CD4-positive, alpha-beta T cell treated with Interferon alpha-2 for 1 hour (primary cell): ENCODE measurements at places on chromosomes 1 and 21.

DNA sequence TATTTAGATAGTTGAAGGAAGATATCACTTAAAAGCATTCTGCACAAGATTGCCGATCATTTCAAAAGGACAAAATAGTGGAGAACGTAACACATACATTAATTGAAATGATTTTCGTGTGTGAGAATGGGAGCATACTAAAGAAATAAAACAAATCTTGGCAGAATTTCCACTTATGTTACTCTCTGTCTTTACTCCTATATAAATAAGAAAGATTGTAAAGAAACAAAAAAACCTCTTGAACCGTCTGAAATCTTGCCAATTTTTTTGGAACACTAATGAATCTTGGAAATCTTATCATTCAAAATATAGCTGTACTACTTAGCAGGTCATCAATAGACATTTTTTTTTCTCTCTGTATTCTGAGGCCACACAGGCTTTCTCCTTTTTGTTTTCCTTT lies 528.8 kb upstream of the NCAM2 start:
- DNase-seq: no peak

DNA sequence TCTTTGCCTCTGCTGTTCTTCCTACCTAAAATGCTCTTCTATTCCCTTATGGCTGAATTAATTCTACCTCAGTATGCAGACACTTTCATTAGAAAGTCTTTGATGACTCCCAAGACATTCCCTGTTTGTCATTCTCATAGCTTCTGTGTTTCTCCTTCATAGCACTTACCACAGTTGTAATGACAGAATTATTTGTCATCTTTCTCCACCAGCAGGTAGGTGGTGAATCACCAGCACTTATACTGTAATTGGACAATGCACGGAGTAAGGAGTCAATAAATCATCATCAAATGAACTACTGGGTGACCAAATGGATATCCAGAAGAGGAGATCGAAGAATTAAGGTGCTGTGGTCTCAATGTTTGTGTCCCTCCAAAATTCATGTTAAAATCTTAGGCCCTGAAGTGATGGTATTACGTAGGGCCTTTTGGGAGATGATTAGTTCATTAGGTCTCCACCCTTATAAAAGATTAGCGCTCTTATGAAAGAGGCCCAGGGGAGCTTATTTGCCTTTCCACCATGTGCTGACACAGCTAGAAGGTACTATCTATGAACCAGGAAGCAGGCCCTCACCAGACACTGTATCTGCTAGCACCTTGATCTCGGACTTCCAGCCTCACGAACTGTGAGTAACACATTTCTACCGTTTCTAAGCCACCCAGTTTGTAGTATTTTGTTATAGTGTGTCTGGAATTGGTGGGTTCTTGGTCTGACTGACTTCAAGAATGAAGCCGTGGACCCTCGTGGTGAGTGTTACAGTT lies 2.4 kb upstream of the CCT8 start:
- no peak for DNase-seq

DNA sequence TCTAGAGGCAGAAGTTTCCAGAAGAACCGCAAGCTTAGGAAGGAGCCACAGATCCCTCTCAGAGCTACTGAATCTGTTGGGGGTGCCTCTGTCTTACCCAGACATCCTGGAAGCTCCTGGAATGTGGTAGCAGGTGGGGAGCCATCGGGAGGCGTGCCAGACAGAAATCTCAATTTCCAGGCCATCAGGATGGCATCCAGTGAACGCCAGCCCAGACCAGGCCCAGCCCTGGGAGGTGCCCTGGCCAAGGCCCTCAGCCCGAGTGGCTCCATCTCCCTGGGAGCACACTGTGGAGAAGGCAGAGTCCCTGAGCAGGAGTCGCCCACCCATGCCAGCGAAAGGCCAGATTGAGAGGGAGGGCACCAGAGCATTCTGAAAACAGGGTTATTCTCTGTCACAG lies 2.5 kb downstream of the ABCA4 start:
- no peak for DNase-seq

DNA sequence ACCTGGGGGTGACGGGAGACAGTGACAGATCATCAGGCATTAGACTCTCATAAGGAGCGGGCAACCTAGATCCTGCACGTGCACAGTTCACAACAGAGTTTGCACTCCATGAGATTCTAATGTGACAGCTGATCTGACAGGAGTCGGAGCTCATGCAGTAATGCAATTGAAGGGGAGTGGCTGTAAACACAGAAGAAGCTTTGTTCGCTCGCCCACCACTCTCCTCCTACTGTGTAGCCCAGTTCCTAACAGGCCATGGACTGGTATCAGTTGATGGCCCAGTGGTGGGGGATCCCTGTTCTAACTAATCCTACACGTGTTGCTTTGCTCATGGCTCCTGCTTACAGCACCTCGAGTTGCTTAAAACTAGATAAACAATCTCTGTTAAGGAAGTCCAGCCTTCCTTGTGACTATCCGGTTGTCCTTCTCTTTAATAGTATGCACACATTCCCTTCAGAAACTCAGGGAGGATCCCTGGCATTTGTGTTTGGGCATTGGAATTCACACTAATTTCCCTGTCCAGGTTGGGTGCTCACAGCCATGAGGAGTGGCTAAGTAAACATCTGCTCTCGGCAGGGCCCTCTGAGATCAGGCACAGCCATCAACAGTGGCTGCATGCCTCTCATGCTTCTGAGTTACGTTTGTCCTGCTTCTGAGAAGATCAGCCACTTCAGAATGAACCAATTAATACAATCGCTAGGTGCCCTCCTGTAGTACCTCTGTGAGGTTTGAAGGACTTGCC lies 21.1 kb upstream of the F3 start:
- DNase-seq: no peak

GRCh38 chr1:179187735-179188471 lies 41.6 kb downstream of the ABL2 start:
- DNase-seq: no peak

- no peak for DNase-seq
Measured at GRCh38 chr1:224846119-224846907, 83.2 kb upstream of the DNAH14 start.

- DNase-seq: no peak
Measured at GRCh38 chr1:67752306-67752705, 67.3 kb downstream of the GADD45A start.

GRCh38 chr1:202568410-202568809 lies 141.8 kb downstream of the SYT2 start:
- DNase-seq: no peak

DNA sequence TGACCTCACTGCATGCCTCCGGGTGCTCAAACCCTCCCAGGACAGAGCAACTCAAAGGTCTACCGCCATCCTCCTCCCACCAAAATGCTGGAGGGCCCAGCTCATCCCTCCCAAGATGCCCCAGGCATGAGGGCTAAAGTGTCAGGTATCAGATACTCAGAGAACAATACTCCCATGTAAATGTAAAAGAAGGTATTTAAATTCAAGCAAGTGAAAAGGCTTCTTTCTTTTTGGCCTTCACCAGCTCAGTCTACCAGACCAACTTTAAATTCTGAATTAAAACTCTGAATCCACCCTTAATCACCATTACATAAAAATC lies 3.0 kb downstream of the PARP1 start:
- DNase-seq: no peak

- no peak for DNase-seq
Measured at GRCh38 chr1:7172804-7173203, 387.6 kb downstream of the CAMTA1 start.

- DNase-seq: no peak
Measured at GRCh38 chr21:25462517-25462971, 144.7 kb downstream of the MRPL39 start.

- DNase-seq: no peak
Measured at GRCh38 chr1:26119892-26120608, 8.4 kb downstream of the PDIK1L start.

DNA sequence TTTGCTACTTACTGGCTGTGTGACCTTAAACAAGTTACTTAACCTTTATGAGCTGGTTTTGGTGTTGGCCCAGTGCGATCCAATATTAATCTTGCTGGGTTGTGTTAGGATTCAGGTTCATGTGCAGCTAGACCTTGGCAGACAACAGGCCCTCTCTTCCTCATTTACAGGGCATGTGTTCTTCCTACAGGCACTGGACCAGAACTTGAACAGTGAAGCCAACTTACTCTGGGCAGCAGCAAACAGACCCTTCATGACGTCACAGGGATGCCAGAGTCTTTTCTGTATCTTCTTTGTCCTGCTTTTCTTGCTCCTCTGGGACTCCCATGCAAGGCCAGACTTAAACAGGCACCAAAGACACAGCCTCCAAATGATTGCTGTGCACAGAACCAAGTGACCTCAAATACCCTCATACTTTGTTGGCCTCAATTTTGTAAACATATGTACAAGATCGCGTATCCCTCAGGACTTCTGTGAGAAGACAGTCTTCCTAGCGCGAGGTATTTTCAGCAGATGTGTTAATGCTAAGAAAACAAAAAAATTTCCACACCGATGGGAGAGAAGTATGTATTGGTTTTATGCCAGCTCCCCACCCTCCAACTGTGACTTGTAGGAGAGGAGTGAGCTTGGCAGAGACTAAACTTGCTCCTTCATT lies 73.7 kb downstream of the URB2 start:
- DNase-seq: no peak

GRCh38 chr1:57945045-57945444 lies 521.2 kb upstream of the DAB1 start:
- no peak for DNase-seq

DNA sequence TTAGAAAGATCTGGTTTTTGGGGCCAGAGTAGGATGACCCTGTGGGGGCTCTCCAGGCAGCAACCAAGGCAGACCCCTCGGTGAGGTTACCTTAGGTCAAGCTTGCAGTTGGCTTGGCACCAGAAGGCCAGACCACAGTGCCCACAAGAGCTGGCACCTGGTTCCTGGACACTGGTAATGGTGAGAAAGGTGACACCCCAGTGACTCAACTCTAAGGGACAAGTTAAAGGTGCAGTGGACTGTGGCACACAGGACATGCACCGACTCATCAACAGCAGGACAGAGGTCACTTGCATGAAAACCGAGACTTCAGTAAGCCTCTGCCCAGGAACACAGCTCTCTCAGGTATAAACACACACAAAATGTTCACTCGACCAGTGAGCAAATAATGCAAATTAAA lies 6.7 kb downstream of the LRRC38 start:
- no peak for DNase-seq

- no peak for DNase-seq
Measured at GRCh38 chr1:39317910-39318633, 113.6 kb downstream of the MACF1 start.

GRCh38 chr1:53076721-53077598 lies 14.9 kb downstream of the PODN start:
- DNase-seq: no peak
